ENCODE measurements at places on chromosomes 11 and 22. TPM values are rescaled to one million over a fixed set of nuclear protein-coding genes. Genes with fewer than 3 reads are reported as not detected.

BEST1 gene
- 4.1 TPM for total RNA-seq

WBP2NL gene
- 0.39 TPM for total RNA-seq

P2RX6 gene
- 2.4 TPM for total RNA-seq

INS gene
- 2.2 TPM for total RNA-seq

ART5 gene
- not detected for total RNA-seq

UBQLN3 gene
- total RNA-seq = 0.25 TPM

GSTT2B gene
- 18.2 TPM for total RNA-seq

OR52H1 gene
- total RNA-seq = 1.1 TPM

SLC15A3 gene
- 34.0 TPM for total RNA-seq

CD44 gene
- 110 TPM for total RNA-seq

SLN gene
- total RNA-seq = 3.2 TPM

AGBL2 gene
- total RNA-seq = 0.78 TPM

OR8G1 gene
- total RNA-seq = not detected

LGALS12 gene
- total RNA-seq = 0.15 TPM

C11orf91 gene
- not detected for total RNA-seq

ALKBH8 gene
- 6.3 TPM for total RNA-seq

TEX54 gene
- not detected for total RNA-seq

TRPC6 gene
- 0.55 TPM for total RNA-seq

TCN1 gene
- not detected for total RNA-seq

C11orf97 gene
- total RNA-seq = not detected

ST3GAL4 gene
- 359 TPM for total RNA-seq

C11orf42 gene
- total RNA-seq = not detected

MDK gene
- 146 TPM for total RNA-seq

SLC17A6 gene
- total RNA-seq = not detected

TMX2 gene
- 90.8 TPM for total RNA-seq

XKR3 gene
- not detected for total RNA-seq

CYTH4 gene
- 80.7 TPM for total RNA-seq

VPREB3 gene
- total RNA-seq = 38.7 TPM

UPK3A gene
- not detected for total RNA-seq

PHETA2 gene
- 6.0 TPM for total RNA-seq

PGGHG gene
- total RNA-seq = 7.1 TPM

STIM1 gene
- 7.8 TPM for total RNA-seq

HSPA8 gene
- total RNA-seq = 693 TPM

SYT8 gene
- 0.61 TPM for total RNA-seq

PATE4 gene
- total RNA-seq = not detected

ABCG4 gene
- 0.41 TPM for total RNA-seq

BTBD10 gene
- total RNA-seq = 27.2 TPM

LARGE2 gene
- 7.1 TPM for total RNA-seq

DRD2 gene
- total RNA-seq = 11.5 TPM

F2 gene
- total RNA-seq = not detected

ART1 gene
- not detected for total RNA-seq

MRGPRX4 gene
- total RNA-seq = not detected

FLRT1 gene
- 0.33 TPM for total RNA-seq

SMIM35 gene
- not detected for total RNA-seq

MPEG1 gene
- 5.9 TPM for total RNA-seq

RIN1 gene
- 13.0 TPM for total RNA-seq

KRTAP5-8 gene
- not detected for total RNA-seq

PTPN5 gene
- total RNA-seq = 0.29 TPM

CCDC73 gene
- not detected for total RNA-seq

CHEK2 gene
- total RNA-seq = 9.5 TPM

All from adrenal gland (tissue), 19 donors.